ENCODE measurements at places on chromosomes 1 and 21. TPM values are rescaled to one million over a fixed set of nuclear protein-coding genes. Genes with fewer than 3 reads are reported as not detected.

Gene NR5A2
- 5.6 TPM for total RNA-seq

Gene HRNR
- total RNA-seq, result not detected

Gene JAM2
- not detected for total RNA-seq

Gene ZMYND12
- total RNA-seq, result 0.20 TPM

Gene CYP4A11
- not detected for total RNA-seq

Gene NUCKS1
- total RNA-seq, result 87.7 TPM

Gene S100A9
- total RNA-seq, result 0.38 TPM

Gene ZNF697
- total RNA-seq, result 2.1 TPM

Gene RPE65
- total RNA-seq, result not detected

Gene FAM3B
- not detected for total RNA-seq

Gene HCRTR1
- total RNA-seq, result not detected

Gene CCT3
- total RNA-seq, result 379 TPM

Gene C1orf185
- not detected for total RNA-seq

Gene LCE1F
- not detected for total RNA-seq

Gene SV2A
- total RNA-seq, result 0.06 TPM

Gene TGFBR3
- total RNA-seq, result 3.6 TPM

Gene SELP
- not detected for total RNA-seq
